ENCODE measurements at places on chromosomes 13 and 19.

- DNase-seq: no peak
These were observed 63.1 kb downstream of the ATP11A start for GRCh38 chr13:112752711-112753541.

GRCh38 chr19:2315121-2315817 lies 7.3 kb upstream of the LINGO3 start:
- DNase-seq: no peak

- no peak for DNase-seq
These were observed 257.6 kb downstream of the DLEU7 start for GRCh38 chr13:50585674-50586413.

GRCh38 chr19:32289566-32290210 lies 55.7 kb upstream of the ZNF507 start:
- DNase-seq: no peak

- DNase-seq: no peak
These were observed 556 bp downstream of the TRIP10 start for GRCh38 chr19:6739883-6740588.

- no peak for DNase-seq
These were observed 1.1 kb downstream of the SLC15A1 start for GRCh38 chr13:98751367-98751782.

DNA sequence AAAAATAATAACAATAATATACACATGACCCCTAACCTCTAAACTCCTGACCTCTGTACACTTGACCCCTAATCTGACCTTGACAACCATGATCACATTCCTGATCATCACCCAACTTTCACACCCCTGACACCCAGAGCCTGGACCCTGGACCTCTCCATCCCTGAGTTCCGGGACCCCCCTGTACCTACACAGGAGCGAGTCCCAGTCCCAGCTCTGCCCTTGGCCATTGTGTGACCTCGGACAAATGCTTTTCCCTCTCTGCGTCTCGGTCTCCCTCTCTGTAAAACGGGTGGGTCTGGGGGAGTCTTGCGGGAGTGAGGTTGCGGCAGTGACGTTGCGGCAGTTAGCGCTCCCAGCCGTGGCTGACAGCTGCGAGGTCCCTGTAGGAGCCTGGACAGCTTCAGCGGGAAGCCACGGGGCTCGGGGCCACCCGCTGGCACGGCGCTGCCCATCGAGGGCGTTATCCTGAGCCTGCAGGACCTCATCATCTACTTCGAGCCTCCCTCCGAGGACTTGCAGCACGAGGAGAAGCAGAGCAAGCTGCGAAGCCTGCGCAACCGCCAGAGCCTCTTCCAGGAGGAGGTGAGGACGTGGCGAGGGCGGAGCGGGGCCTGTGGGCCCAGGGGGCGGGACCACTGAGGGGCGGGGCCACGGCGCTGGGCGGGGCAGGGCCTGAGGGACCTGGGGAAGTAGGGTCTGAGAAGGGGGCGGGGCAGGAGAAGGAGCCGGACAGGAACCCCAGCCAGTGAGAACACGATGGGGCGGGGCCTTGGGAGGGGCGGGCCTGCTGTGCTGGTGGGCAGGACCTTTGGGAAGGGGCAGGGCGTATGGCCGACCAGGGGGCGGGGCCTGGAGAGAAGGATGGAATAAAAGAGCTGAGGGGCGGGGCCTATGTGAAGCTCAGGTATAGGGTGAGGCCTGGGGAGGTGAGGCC lies 19.2 kb downstream of the RYR1 start:
- no peak for DNase-seq

DNA sequence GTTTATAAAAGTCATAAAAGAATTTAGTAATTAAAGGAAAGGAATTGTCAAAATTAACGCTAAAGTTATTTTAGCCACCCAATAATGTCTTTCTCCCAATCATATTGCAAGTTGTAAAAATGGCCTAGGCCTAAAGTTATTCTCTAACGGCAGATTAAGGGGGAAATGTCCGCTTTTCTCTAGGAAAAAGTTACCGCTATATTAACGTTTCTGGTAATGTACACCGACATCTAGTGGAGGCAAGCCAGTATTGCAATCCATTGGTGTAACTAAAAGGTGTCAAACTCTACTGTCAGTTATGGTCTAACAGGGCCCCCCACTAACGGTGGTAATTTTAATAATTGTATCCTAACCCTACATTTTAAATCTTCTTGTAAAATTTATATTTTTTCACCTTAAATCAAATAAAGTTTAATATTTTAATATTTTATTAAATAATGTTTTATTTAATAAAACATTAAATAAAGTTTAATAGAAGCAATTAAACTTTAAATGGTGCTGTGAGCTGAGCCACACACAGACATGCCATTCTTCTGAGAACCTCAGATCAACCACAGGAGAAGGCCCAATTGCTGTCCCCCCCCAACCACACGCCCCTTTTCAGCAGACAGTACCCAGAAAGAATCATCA lies 35.9 kb upstream of the ZSCAN5A start:
- DNase-seq: no peak

DNA sequence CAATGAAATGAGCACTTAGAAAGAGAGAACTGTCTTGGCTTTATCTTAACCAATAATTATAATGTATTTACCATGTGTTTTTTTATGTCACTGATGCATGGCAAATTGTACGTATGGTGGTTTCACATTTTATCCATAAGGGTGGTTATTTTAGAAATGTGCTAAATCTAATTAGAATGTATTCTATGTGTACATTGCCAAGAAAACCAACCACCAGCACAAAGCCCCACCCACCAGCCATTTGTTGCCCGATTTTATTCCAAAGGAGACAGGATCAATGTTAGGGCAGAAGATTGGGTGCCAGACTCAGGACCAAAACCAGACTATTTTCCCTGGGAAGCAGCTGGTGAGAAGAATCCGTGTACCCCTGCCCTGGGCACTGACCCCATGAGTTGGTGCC lies 63.0 kb upstream of the SOX1 start:
- no peak for DNase-seq

- no peak for DNase-seq
These were observed 21.4 kb upstream of the ERVV-1 start for GRCh38 chr19:52992109-52993004.

DNA sequence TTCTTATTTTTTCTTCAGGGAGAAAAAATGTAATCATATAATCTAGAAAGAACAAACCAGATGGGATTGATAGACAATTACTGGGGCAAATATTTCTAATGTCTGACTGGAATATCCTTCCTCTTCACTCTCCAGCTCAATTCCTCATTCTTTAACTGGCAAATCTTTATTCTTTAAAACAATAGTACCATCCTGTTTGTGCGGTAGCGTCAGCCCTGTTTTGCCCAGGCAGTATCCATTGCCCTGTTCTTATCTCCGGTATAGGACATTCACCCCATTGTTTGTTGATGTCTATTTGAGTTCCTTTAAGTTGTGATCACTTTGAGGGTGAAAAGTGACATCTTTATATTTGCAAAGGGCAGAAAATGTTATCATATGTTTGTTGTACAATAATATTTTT lies 185.4 kb downstream of the POSTN start:
- DNase-seq: no peak

- DNase-seq: no peak
These were observed 87.8 kb downstream of the SIPA1L3 start for GRCh38 chr19:37994823-37995130.
